ENCODE measurements at places on chromosomes 1 and 21. TPM values are rescaled to one million over a fixed set of nuclear protein-coding genes. Genes with fewer than 3 reads are reported as not detected.
A peak's percentile ranks its signal among the peaks of the same experiment; 100 is the strongest.

DNA sequence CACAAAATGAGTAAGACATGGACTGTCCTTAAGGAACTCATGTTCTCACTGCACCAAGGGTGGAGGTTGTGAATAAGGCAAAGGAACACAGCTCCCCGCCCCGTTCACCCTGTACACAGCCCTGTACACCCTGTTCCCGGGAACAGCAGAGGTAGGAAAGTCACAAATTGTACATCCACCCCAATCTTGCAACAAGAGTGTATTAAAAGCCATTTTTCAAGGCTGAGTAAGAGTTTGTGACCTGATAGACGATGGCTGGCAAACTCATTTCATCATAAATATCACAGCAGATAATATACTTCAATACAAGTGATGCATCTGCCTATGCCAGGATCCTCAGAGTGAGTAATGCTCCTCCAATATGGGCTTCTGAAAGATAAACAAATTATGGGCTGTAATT lies 52.5 kb upstream of the CAMK1G start:
- no peak for DNase-seq

DNA sequence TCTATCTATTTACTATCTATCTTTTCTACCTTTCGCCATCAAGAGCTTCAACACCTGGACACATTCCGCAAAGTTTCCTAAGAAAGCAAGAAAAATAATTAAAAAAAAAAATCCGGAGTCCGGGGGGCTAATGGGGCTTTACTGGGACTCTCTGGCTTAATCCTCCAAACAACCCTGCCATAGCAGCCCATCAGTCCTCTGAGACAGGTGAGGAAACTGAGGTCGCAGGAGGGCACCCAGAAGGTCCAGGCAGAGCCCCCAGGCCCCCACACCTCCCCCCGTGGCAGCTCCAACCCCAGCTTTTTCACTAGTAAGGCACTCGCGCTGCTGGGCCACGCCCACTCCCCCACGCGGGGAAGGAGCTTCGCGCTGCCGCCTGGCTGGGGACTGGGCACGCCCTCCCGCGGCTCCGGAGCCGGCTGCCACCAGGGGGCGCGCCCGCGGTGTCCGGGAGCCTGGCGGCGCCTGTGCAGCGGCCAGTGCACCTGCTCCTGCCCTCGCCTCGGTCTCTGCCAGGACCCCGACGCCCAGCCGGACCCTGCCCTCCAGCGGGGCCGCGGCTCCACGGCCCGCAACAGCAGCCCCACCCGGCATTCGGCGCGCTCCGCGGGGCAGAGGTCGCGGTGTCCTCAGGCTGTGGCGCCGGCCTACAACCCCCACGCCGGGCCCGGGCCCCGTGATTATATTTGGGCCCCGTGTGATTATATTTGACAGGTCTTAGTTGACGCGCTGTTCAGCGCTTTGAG lies 54.1 kb upstream of the SAMD11 start:
- DNase-seq: peak; percentile 79

- DNase-seq: no peak
Measured at GRCh38 chr1:97947695-97948094, 26.9 kb upstream of the DPYD start.

The COL8A2 gene
- 10.5 TPM for total RNA-seq

DNA sequence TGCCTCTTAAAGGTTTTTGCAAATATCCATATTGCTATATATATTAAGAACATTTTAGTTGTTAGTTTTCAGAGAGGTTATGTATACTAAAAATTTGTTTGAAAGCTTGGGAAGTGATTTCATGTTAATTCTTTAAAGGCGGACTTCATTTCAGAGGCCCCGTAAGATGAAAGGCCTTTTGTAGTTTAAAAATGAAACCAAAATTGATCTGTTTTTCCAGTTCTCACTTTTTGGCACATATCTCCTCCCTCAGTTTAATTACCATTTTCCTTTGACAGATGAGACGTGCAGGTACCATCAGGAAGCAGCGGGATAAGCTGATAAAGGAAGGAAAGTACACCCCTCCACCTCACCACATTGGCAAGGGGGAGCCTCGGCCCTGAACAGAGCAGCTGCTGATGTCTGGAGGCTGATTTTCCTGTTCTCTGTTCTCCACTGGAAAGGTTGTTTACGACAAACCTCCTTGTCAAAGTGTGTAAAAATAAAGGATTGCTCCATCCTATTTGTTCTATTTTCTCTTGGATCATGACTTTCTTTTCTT lies 8.0 kb downstream of the NDUFS5 start:
- DNase-seq: no peak

DNA sequence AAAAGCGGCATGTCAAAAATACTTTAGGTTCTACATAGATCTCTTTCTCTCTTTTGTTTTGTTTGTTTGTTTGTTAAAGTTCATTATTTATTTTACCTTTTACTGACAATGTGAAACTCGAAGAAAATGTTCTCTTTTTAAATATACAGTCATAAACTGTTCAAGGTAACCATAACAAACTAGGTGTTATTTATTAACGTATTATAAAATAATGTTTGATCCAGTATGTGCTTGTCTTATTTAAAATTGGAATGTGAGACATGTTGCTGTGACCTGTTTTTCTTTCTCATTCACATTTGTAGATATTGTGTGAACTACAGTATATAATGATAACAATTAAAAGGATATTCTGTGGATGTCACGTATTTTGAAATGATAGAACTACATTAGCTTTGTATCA lies 5.9 kb upstream of the LEPR start:
- no peak for DNase-seq

- no peak for DNase-seq
Measured at GRCh38 chr1:5747426-5748285, 244.6 kb downstream of the NPHP4 start.

The CENPL gene
- total RNA-seq: 10.7 TPM

DNA sequence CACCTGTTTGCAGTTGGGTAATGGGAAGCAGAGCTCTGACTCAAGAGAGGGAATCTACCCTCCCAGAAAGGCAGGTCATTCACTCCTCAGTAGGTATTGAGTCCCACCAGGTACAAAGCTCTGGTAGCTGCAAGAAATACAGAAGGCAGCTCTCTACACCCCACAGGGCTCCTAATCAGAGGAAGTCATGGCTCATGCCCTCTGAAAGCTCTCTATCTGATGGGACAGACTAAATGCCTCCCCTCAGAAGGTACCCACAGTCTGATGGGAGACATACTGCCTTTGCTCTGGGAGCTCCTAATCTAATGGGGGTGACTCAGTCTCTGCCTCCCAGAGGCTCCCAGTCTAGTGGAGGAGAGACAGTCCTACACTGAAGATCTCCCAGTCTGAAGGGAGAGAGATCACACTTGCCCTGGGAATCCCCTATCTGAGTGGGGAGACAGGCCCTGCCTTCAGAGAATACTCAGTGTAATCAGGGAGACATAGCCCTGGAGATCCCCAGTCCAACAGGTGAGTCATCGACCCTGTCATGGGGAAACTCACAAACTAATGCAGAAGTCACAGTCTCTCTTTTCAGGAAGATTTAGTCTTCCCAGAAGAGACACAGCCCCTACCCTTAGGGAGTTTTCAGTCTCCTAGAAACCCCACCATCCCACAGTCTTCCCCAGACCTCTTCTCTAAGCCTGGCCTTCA lies 23.7 kb downstream of the CAMK1G start:
- no peak for DNase-seq

The RIMKLA gene
- total RNA-seq: 0.31 TPM

DNA sequence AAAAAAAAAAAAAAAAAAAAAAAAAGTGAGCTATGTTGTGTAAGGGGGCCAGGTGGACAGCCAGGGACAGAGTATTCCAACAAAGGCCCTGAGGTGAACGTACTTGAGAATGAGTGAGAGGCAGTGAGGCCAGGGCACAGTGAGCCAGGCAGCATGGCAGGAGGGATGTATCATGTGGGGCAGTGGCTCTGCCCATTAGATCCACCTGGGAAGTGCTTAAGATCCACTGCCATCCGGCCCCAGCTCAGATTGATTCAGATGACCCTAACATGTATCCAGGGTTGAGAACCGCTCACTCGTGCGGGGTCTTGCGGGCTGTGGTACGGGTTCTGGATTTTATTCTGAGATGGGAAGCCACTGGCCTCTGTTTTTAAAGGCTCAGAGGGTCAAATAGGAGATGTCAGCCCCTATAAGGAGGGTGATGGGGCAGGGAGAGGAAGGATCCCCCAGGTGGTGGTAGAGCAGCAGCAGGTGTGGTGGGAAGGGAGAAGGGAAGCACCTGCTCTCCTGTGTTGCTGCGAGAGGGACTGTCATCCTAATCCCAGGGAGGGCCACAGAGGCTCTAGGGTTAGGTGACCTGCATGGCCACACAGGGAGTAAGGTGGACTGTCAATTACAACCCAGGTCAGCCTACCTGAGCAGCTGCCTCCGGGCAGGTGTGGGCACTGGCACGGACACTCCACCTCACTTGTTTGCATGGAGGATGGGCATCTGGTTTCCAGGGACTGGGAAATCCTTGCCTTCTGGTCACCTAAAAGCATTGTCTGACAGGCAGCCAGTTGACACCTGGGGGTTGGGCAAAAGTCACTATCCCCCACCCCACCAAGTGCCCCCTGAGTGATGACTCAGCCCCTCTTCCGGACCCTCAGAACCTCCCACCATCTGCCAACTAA lies 31.6 kb downstream of the CDK18 start:
- no peak for DNase-seq

GRCh38 chr1:204289280-204289679 lies 70.4 kb downstream of the PLEKHA6 start:
- no peak for DNase-seq

The SDCCAG8 gene
- 37.3 TPM for total RNA-seq

DNA sequence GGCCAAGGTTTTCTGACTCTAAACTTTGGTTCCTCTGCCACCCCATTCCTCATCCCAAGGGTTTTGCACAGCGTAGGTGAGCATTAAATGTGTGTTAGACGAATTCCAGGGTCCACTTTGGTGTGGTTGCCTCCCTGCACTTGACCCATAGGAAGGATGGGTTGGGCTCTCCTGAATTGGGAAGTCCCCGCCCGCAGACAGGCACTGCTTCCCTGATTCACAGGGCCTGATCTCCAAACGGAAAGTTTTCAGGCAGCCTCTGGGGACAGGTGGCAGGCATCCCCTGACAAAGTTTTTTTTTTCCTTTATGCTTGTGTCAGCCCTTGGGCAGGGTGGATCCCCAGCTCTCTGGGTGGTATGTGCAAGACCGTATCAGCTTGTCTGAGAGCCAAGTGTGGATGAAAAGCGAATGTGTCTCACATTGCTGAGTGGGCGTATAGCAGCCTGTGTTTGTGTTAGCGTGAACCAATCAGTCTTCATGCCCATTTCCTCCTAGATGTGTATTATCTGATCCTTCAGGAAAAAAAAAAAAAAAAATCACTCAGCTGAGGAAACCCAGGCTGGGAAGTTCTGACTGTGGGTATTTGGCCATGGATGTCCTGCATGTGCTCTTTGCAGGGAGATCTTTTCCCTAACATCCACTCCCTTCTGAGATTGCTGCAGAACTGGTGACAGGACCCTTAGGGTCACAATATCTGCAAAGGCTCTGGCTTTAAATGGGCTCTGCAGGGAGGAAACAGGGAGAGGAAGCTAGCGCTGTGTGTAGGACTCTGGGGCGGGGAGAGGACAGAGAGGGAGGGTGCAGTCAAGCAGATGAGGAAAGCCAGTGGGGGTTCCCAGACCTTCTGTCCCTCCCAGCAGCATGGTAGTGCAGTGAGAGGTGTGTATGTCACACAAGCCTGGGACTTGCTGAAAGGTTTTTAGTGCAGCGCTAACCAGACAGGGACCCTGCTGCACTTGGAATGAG lies 42.2 kb upstream of the TRABD2B start:
- no peak for DNase-seq

The TDRD5 gene
- total RNA-seq: not detected

- peak; percentile 33 for DNase-seq
Measured at GRCh38 chr21:36320421-36321324, 676 bp downstream of the MORC3 start.

- DNase-seq: no peak
Measured at GRCh38 chr1:44120398-44120949, 1.9 kb downstream of the KLF17 start.

GRCh38 chr21:44931501-44932407 lies 8.1 kb upstream of the SLX9 start:
- no peak for DNase-seq

GRCh38 chr1:112445596-112445995 lies 49.6 kb downstream of the CTTNBP2NL start:
- no peak for DNase-seq

GRCh38 chr21:34715985-34716596 lies 47.3 kb downstream of the CLIC6 start:
- DNase-seq: no peak

The ERICH3 gene
- total RNA-seq: not detected

DNA sequence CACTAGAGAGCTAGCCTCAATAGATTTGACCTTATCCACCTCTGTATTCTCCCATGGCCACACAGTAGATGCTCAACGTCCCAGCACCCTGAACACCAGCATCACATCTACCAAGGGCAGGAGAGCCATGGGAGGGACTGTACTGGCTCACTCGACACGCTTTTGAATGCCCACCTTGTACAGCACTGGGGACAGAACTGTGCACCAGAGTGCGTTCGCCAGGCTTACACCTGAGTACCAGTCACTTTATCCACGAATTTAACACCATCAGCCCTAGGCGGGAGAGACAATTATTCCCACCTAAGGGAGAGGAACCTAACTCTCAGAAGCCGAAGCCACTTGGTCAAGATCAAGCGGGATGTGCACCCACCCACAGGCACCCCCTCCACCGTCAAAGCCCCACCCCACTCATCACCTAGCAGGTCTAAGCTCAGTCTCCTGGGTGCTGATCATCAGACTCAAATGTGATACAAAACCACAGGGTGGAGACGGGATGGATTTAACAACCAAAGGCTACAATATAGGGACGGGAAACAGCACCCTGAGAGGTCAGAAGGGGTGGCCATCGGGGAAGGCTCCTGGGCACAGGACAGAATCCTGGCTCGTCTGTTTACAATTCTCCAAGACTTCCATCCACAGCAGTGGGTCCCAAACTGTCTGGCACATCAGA lies 110.5 kb downstream of the GLIS1 start:
- peak; percentile 33 for DNase-seq

- no peak for DNase-seq
Measured at GRCh38 chr21:42287193-42288083, 27.8 kb downstream of the TFF3 start.

The PDZK1 gene
- 0.64 TPM for total RNA-seq

DNA sequence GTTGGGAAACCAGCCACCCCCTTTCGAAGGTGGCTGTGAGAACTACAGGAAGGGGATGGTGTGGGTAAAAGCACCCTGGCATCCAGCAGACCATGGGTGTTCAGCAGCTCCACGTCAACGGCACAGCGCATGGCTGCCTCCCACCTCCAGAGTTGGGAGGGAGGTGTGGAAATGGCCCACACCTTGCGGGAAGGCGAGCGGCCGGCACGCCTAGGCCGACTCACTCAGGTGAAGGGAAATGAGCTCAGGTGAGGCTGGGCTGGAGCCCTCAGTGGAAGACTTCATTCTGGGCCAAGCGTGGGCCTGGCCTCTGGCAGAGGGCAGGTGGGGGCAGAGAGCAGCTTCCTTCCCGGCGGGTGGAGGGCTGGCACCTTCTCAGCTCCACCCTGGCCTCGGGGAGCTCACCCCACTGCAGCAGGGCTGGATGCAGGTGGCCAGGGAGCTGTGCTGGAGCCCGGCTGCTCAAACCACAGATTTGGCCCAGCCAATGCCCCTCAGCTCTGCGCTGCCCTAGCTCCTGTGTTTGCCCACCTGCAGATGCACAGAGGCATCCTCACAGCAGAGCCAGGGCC lies 24.8 kb upstream of the ALDH4A1 start:
- no peak for DNase-seq
